ENCODE measurements at places on chromosomes 2 and 18. TPM values are rescaled to one million over a fixed set of nuclear protein-coding genes. Genes with fewer than 3 reads are reported as not detected.

DNA sequence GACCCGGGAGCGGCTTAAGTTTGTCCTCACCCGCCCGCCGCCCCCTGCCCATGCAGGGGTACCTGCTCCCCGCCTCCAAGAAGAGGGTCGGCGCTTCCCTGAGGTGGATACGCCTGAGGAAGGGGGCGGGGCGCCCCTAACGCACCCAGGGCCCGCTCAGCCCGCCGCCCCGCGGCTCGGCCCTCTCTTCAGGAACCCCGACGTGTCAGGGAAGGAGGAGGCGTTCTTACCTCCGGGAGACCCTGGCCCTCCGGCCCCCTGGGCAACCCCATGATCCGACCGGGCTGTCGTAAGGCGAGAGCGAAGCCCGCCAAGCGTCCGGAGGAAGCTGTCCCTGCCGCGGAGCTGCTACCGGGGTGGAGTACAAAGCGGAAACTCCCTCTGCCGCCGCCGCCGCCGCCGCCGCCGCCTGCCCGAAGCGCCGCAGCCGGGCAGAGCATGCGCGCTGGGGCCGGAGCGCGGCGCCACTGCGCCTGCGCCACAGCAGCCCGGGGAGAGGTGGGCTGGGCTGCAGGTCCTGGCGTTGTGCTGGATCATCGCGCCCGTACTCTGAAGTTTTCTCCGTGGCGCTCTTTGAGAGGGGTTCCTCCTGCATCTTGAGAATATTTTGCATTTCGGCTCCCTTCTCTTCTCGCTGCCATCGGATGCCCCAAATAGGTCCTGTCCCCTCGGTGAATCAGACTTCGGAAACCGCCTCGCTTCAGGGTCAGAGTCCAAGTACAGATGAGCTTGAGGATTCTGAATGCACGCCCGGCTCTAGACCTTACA is at the start of gene CCDC93:
TSS of gene CCDC93 (minus strand) at position 347 of the 768 bp plus-strand sequence. CDS start at position 272, 75 bp downstream.
- peak within 1 kb of the TSS; percentile 88 for H3K27ac ChIP-seq
- no peaks in the 10 kb centered on the region for H3K27me3 ChIP-seq
- peak within 1 kb of the TSS; percentile 90 for H3K4me3 ChIP-seq
- peak; percentile 78 for DNase-seq
- H3K36me3 ChIP-seq = no peaks in the 10 kb centered on the region

The CD302 gene
- total RNA-seq = 15.1 TPM

DNA sequence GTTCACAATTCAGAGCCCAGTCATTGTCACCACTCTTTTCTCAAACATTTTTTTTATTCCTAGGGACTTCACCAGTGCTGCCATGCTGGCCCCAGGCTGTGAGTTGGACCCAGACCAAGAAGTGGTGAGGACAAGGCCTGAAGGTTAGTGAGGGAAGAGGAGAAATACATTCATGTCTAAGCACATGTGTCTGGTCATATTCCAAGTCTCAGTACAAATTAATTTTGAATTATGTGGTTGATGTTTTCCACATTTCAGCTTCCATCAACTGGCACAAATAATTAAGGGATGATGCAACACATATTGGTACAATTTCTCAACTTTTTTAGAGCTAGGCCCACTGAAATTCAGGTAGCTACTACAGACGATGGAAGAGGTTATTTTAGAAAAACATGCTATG is 106.6 kb upstream of the UPP2 start:
- no peak overlapping the region for H3K4me3 ChIP-seq
- H3K4me1 ChIP-seq = no peaks in the 10 kb centered on the region
- no peak for DNase-seq
- no peak overlapping the region for H3K27ac ChIP-seq

The HAAO gene
- 17.8 TPM for total RNA-seq

DNA sequence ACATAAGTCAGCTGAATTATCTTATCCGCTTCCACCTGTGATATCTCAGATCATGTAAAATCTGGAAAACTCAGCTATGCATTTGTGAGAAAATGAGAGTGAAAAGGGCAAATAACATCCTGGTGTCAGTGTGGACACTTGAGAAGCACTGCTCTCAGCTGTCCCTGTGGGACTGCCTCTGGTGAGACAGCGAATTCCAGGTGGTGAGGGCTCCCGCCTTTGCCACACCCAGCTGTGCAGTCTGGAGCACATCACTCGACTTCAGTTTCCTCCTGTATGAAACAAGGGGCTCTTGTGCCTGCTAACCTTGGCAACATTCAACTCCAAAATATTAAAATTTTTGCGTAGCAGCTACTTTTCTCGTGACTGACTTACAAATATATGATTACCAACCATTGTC is 194.9 kb upstream of the BOD1L2 start:
- no peak overlapping the region for H3K27ac ChIP-seq
- H3K4me3 ChIP-seq = no peak overlapping the region
- DNase-seq = no peak
- H3K27me3 ChIP-seq = no peaks in the 10 kb centered on the region
- no peaks in the 10 kb centered on the region for H3K4me1 ChIP-seq

DNA sequence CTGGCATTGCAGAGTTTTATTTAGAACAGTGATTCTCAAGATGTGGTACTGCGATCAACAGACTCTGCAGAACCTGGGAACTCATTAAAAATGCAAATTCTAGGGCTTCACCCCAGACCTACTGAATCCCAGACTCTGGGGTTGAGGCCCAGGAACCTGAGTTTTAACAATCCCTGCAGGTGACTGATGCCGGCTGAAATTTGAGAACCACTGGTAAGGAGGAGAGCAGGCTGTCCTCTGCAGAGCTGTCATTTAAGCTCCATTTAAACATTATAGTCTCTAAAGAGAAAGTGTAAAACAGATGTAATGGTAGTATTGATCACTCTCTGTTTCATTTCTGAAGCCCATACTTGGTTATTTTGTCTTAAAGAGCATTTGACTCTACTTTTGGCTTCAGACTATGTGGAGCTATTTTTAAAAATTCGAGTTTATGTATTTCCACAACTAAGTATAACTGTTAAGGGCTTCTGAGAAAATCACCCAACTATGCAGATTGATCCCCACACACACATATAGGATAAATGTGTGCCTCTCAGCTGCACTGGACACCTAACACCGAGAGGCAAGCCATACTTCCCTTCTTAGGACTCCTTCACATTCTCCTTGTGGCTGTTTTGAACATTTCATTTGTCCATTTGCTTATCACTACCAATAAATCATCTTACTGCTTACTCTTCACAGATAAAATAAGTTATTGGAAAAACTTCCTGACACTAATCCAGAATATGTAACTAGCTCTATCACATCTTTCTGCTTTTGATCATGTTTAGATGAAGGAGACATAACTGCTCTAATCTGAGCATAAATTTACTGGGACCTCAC is 487.5 kb downstream of the DLGAP1 start:
- H3K4me1 ChIP-seq = no peaks in the 10 kb centered on the region
- no peak overlapping the region for H3K4me3 ChIP-seq
- no peak overlapping the region for H3K27ac ChIP-seq
- no peaks in the 10 kb centered on the region for H3K36me3 ChIP-seq
- DNase-seq = no peak
- H3K27me3 ChIP-seq = no peaks in the 10 kb centered on the region

The SIX2 gene
- total RNA-seq = 0.10 TPM

DNA sequence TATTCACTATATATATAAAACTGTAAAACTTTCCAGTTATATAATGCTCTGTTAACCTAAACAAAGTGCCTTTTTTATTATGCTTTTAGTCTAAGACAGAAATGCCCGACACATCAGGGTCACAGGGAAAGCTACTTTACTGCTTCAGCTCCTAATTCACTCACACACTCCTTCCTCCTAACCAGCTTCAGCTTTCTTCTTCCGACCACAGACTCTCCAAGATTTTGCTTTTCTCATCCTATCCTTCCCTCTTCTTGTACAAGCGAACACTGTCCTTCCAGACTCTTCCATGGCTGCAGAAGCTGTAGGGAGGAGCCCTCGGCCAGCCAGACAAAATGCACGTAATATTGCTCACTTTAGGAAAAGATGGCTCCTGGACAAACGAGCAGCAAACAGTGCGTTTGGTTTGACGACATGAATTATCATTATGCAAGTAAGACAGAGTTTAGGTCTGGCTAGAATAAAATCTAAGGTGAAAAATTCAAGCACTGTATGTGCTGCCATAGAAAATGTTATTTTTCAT is 47.5 kb upstream of the HNRNPA3 start:
- H3K36me3 ChIP-seq = no peaks in the 10 kb centered on the region
- peak; percentile 59 for DNase-seq
- peak overlapping the region; percentile 85 for H3K27ac ChIP-seq
- peaks cover 3% of the 10 kb centered on the region for H3K4me1 ChIP-seq

The SNORC gene
- 39.6 TPM for total RNA-seq

DNA sequence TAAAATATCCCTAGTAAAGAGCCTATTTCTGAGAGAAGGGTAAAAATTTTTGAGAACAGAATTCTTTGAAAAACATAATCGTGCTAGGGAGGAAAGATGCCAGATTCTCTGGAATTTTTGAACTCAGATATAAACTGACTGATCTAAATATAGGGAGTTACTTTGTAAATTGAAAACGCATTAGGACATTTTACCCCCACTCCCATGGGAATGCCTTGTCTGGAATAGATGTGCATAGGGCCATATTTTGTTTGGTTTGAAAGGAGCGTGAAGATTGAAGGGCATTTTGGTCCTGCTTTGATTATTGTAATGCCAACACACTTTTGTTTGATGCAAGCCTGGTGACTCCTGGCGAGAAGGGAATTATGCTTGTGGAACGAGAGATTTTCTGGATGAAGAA is 158.7 kb upstream of the DPP10 start:
- no peak overlapping the region for H3K4me3 ChIP-seq
- no peaks in the 10 kb centered on the region for H3K27me3 ChIP-seq
- H3K27ac ChIP-seq = no peak overlapping the region
- no peaks in the 10 kb centered on the region for H3K4me1 ChIP-seq
- no peak for DNase-seq

The DAPL1 gene
- 0.48 TPM for total RNA-seq

Measured in colonic mucosa (tissue), 4 donors.